ENCODE measurements at places on chromosomes 4 and X.

- H3K36me3 ChIP-seq = no peaks in the 10 kb centered on the region
- H3K4me1 ChIP-seq = peaks cover 4% of the 10 kb centered on the region
- H3K27ac ChIP-seq = no peak overlapping the region
- H3K27me3 ChIP-seq = no peaks in the 10 kb centered on the region
- DNase-seq = no peak
- H3K4me3 ChIP-seq = no peak overlapping the region
Measured at GRCh38 chrX:41273638-41274037, 60.3 kb upstream of the DDX3X start.

DNA sequence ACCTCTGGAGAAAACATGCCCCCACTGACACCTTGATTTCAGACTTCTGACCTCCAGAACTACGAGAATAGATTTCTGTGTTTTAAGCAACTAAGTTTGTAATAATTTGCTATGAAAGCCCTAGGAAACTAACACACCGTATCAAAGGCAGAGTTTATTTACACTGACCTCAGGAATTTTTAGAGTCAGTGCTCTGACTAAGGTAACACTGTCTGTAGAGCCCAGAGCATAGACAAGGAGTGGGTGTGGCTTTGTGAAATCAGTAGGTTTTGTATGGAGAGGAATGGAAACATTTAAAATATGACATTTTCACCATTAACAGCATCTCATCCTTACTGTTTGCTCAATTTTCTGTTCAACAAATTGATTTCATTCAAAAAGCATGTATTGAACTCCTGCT lies 764.4 kb upstream of the PCDH10 start:
- no peak overlapping the region for H3K4me3 ChIP-seq
- H3K27ac ChIP-seq = no peak overlapping the region
- H3K4me1 ChIP-seq = no peaks in the 10 kb centered on the region
- no peaks in the 10 kb centered on the region for H3K27me3 ChIP-seq
- no peak for DNase-seq
- no peaks in the 10 kb centered on the region for H3K36me3 ChIP-seq

- no peak overlapping the region for H3K27ac ChIP-seq
- no peaks in the 10 kb centered on the region for H3K27me3 ChIP-seq
- H3K36me3 ChIP-seq = no peaks in the 10 kb centered on the region
- no peak overlapping the region for H3K4me3 ChIP-seq
- no peaks in the 10 kb centered on the region for H3K4me1 ChIP-seq
- no peak for DNase-seq
Measured at GRCh38 chr4:152512483-152512882, 23.4 kb downstream of the FBXW7 start.

DNA sequence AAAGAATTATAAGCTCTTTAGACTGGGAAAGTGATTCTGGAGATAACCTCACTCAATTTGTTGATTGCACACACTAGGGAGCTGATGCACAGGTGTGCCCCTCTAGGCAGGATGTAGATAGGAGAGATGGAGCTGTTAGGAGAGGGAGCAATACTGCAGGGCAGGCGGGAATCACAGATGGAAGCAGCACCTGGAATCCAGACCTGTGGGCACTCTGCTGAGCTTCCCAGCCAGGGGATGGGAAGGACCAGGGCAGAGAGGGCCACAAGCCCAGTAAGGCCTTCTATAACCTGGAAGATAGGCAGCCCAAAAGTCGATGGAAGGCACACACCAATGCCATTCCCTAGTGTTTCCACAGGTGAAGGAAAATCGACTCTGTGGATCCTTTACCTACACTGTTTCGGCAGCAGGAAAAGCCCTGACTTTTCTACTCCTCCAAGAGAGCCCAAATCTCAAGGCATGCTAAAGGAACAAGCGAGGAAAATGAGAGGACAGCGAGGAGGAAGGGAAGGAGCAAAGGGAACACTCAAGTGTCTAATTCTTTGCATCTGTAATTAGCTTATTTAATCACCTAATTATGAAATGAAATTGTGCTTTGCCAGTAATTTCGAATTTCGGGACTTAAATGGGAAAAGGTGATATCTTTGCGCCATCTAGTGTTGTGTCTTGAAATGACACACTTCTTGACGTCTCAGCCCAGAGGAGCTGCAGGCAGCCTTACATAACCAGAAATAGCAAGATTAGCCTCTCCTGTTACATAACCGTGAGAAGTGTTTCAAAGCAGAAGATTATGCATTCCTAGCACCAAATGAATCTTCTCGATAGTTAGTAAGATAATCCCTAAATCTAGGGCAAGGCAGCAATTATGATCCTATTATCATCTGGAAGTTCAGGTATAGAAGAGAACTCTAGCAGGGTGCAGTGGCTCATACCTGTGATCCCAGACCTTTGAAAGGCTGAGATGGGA lies 31.0 kb upstream of the TLR3 start:
- H3K4me1 ChIP-seq = peaks cover 8% of the 10 kb centered on the region
- no peaks in the 10 kb centered on the region for H3K36me3 ChIP-seq
- peaks cover 6% of the 10 kb centered on the region for H3K27me3 ChIP-seq
- H3K4me3 ChIP-seq = no peak overlapping the region

DNA sequence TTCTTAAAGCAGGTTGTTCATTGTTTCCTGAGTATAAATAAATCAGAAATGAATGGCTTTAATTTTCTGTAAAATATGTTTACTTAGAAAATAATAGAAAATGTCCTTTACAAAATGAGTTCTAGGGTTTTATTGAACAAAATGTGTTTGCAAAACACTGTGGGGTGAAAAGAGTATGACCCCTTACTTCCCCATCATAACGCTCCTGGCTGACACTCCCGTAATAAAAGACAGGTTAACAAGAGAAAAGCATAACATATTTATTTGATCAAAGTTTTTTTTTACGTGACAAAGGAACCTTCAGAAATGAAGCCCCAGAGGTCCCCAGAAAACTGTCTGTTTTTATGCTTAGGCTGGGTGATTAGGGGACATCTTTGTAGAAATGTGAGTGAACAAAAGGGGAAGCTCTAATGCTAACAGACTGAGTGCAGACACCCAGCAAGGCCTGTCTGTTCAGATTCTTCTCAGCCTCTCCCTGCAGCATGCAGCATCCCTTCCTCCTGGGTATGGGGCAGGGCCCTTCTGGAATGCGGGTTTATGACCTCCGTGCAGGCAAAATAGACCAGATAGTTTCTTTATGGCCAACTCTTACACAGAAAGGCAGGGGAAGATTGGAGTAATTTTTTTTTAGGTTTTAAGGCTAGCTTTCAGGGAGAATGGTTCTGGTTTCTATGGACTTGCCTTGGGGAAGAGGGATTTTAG lies 26.1 kb downstream of the ZFP42 start:
- H3K36me3 ChIP-seq = no peaks in the 10 kb centered on the region
- H3K4me3 ChIP-seq = no peak overlapping the region
- no peak overlapping the region for H3K27ac ChIP-seq
- H3K4me1 ChIP-seq = no peaks in the 10 kb centered on the region
- DNase-seq = no peak

- no peaks in the 10 kb centered on the region for H3K27me3 ChIP-seq
- H3K4me1 ChIP-seq = no peaks in the 10 kb centered on the region
- no peak overlapping the region for H3K27ac ChIP-seq
- H3K36me3 ChIP-seq = no peaks in the 10 kb centered on the region
Measured at GRCh38 chrX:115068896-115069295, 51.5 kb upstream of the IL13RA2 start.

DNA sequence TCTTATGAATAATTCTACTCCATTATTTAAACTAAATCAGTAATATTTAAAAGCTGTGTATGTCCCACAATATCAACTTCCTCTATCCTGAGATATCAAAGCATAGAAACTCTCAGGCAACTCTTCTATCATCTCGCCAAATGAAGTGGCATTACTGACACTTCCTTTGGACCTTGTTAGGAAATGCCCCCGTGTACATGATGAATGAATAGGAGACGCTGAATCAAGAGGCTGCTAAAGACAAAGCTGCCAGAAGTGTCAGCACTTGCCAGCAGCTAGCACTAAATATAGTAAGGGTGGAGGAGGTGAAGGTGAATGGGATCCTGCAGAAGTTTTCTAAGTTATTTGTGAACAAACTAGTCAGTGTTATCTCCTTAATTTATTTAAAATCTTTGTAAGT lies 99.5 kb upstream of the BLTP1 start:
- H3K4me1 ChIP-seq = no peaks in the 10 kb centered on the region
- H3K36me3 ChIP-seq = no peaks in the 10 kb centered on the region
- H3K27me3 ChIP-seq = no peaks in the 10 kb centered on the region
- DNase-seq = no peak
- H3K27ac ChIP-seq = no peak overlapping the region

DNA sequence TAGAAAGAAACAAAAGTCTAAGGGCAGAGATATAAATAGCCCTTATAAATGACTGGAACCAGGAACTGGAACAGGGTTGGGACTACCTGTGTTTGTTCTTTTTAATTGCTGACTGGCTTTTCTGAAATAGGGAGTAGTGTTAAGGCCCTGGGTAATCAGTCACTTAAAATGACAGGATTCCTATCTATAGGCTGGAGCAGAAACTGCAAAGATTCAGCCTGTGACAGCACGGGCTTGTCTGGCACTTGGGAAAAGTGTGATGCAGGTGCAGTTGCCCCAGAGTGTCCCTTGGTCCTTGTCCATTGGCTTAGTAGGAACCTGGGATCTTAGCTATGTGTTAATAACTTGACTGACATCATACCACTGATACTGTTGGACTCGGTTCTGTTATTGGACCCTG lies 14.7 kb upstream of the PLAC8 start:
- H3K27ac ChIP-seq = no peak overlapping the region
- no peaks in the 10 kb centered on the region for H3K4me1 ChIP-seq
- no peak for DNase-seq
- no peaks in the 10 kb centered on the region for H3K27me3 ChIP-seq

- H3K36me3 ChIP-seq = no peaks in the 10 kb centered on the region
- no peak overlapping the region for H3K4me3 ChIP-seq
- no peak for DNase-seq
- H3K27ac ChIP-seq = no peak overlapping the region
- no peaks in the 10 kb centered on the region for H3K27me3 ChIP-seq
Measured at GRCh38 chrX:27815209-27815608, 7.4 kb downstream of the MAGEB10 start.

DNA sequence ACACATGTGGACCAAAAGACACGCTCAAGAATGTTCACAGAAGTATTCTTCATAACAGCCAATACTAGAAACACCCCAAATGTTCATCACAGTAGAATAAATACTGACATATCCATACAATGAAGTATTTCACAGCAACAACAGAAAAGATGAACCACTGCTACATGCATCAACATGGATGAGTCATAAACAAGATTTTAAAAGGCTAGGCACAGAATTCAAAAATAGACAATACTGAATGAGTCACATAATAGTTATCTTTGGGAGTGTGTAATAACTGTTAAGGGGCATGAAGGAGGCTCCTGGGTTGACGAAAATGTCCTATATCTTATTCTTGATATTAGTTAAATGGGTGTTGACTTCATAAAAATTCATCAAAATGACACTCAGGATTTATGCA lies 43.5 kb downstream of the CLOCK start:
- H3K4me1 ChIP-seq = no peaks in the 10 kb centered on the region
- peaks cover 11% of the 10 kb centered on the region for H3K36me3 ChIP-seq
- no peaks in the 10 kb centered on the region for H3K27me3 ChIP-seq
- H3K27ac ChIP-seq = no peak overlapping the region

DNA sequence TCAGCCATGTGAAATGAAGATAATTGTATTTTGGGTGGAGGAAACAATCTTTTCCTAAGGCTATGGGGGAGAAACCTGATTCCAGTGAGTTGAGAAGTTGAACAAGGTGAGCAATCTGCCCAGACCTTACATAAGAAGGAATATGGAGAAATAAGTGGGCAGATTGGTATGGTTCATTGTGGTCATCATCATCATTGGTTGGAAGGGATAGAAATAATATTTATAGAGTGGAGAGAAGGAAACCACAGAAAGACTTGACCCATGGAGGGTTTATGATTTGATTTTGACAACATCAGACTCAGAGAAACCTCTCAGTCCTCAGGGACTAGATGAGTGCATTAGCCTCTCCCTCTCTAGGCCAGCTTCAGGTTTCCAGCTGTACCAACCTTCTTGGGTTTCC lies 177.9 kb upstream of the NEIL3 start:
- no peaks in the 10 kb centered on the region for H3K4me1 ChIP-seq
- H3K4me3 ChIP-seq = no peak overlapping the region
- H3K27ac ChIP-seq = no peak overlapping the region
- H3K27me3 ChIP-seq = no peaks in the 10 kb centered on the region

- H3K27ac ChIP-seq = no peak overlapping the region
- no peaks in the 10 kb centered on the region for H3K4me1 ChIP-seq
- no peaks in the 10 kb centered on the region for H3K27me3 ChIP-seq
- H3K4me3 ChIP-seq = no peak overlapping the region
Measured at GRCh38 chr4:43331226-43332051, 438.9 kb downstream of the GRXCR1 start.

DNA sequence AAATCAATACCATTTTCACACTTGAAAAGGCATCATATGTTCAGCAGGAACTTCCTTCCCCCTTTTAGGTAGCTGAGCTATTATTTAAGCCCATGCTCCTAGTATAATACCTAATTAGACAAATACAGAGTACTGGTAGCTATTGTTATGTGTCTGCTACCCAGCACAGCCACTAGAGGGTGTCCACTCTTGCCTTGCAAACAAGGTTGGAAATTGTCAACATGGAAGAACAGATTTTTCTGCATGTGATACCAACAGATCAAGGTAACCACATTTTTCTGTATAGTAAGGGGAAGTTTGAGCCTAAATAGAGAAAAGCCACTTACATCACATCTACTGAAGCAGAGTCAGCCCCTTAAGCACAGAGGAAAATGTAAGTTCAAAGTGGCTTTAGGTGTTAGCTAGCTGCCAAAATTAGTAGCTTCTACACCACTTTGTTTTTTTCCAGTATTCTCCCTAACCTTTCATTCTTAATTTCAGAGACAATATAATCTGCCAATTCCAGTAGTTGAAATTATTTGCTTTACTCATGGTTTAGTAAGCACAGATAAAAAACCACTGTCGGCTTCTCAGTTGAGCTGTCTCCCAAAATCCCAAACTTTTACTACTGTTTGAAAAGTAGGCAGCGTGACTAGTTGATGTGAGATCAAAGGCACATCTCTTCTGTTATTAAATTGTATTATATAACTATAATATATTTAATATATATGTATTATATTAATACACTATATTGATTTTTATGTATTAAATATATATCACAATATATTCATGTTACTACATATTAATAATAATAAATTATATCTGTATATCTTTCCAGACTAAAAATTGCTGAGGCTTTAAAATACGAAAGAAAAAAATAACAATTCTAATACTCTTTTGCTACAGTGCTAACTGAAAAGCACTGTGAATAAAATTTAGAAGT lies 38.2 kb downstream of the EDNRA start:
- no peaks in the 10 kb centered on the region for H3K4me1 ChIP-seq
- H3K27ac ChIP-seq = no peak overlapping the region
- no peak for DNase-seq

DNA sequence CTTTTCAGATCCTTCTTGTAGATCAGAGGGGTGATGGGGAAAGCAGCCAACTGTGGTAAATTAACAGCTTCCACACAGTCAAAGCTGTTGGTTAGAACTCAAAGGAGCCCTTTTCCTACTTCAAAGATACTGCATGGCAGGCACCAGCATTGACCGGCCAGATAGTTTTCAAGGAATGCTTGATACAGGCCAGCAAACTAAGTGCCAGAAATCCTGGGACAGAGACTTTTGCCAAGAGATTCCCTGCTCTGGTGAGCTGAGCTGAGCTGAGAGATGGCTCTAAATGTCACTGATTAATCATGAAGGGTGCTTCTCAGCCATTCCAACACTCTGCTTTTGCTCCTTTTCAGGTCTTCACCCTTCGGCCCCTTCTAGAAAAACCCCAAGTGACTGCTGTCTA lies 131.6 kb upstream of the MED14 start:
- no peak for DNase-seq
- H3K4me1 ChIP-seq = peaks cover 5% of the 10 kb centered on the region
- H3K27ac ChIP-seq = no peak overlapping the region
- no peak overlapping the region for H3K4me3 ChIP-seq
